Activated B cell treated with CpG ODN at 0.5 μM for 24 hours (primary cell): ENCODE measurements at places on chromosomes 6 and 20. TPM values are rescaled to one million over a fixed set of nuclear protein-coding genes. Genes with fewer than 3 reads are reported as not detected.

Gene C6orf136
- total RNA-seq: 21.6 and 35.6 TPM in 2 replicates

- no peak for DNase-seq
Observed at GRCh38 chr6:117351521-117351920, 74.2 kb downstream of the ROS1 start.

DNA sequence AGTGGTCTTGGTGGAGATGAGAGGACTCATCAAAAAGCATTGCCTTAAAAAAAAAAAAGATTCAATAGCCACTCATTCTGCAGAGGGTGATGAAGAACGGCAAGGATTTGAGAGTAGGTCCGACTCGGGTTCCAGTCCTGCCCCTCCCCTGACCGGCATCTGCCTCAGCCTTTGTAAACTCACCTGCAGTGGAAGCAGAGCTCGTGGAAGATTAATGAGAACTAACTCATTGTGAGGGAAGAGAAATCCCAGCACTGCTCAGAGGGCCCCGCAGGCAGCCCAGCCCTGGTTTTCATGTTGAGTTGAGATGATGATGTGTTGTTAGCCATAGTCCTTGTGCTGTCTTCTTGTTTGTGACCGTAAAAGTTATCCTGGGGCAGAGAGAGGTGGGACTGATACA is 59.4 kb downstream of the GCNT2 start:
- no peak for DNase-seq

DNA sequence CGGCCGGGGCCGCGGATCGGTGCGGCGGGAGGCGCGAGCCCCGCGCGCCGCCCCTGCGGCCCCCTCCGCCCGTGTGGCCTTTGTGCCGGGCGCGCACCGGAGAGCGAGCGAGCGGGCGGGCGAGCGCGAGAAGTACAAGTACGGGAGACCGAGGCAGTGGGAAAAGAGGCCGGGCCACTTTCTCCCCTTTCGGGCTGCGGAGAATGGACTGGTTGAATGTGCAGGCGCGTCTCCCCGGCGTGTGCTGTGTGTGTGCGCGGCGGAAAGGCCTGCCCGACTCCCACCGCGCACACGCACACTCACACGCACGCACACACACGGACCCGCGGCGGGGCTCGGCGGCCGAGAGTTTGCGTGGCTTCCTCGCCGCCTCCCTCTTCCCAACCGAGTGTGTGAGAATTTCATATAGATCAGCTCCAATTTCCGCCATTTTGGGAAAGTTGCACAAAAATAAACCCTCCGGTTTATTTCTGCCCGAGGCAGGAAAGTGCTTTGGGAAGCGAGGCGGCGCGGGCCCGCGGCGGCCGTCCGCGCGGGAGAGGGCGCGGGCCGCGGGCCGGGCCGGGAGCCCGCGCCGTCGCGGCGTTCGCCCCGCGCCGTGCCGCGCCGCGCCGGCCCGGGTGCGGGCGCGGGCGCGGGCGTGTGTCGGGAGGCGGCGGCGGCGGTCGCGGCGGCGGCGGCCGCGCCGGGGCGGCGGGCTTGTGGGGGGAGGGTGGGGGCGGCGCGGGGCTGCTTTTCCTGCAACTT is 1.1 kb downstream of the L3MBTL3 start:
- peak; percentile 39 for DNase-seq

DNA sequence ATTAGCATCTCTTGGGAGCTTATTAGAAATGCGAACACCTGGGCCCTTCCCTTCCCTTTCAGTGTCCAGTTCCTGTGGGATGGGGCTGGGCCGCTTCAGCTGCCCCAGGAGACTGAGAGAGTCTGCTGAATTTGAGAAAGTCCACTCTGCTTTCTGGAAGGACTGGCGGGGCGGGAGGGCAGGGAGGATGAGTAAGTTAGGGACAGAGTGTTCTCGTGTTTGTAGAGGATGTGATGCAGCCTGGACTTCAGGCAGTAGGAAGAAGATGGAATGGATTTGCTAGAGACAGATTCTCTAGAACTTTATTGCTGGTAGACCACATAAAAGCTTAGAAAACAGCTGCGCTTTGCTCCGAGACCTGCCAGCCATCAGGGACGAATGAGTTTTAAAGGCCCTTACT is 1.1 kb upstream of the TULP4 start:
- no peak for DNase-seq

DNA sequence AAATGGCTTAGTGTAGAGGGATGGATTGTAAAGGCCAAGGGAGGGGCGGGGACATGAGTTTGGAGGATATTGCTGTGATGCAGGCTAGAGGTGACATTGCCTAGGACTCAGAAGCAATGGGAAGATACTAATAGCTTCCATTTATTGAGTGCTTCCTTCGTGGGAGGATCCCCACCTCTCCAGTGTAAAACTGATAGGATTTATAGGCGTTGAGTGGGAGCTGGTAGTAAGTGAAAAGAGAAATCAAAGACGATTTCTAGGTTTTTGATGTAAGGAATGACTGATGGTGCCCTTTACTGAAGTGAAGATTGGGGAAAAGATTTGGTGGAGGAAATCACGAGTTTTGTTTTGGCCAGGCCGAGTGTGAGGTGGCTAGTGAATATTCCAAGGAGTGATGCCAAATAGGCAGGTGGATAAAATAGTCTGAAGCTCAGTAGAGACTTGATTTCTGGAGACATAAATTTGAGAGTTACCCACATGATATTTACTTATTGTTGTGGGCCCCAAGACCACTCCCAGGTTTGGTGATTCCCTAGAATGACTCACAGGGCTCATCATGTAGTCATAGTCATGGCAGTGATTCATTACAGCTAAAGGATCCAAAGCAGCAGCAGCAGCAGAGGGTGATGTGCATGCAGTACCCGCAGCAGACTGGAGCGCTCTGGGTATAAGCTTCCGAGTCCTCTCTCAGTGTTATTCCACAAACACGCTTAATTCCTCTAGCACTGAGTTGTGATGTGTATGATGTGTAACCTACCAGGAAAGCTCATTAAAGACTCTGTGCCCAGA is 10.2 kb downstream of the RPRD1B start:
- no peak for DNase-seq

GRCh38 chr6:46760925-46761324 is 14.2 kb downstream of the ANKRD66 start:
- no peak for DNase-seq

- DNase-seq: no peak
Observed at GRCh38 chr6:112851146-112851545, 504.0 kb downstream of the RFPL4B start.

DNA sequence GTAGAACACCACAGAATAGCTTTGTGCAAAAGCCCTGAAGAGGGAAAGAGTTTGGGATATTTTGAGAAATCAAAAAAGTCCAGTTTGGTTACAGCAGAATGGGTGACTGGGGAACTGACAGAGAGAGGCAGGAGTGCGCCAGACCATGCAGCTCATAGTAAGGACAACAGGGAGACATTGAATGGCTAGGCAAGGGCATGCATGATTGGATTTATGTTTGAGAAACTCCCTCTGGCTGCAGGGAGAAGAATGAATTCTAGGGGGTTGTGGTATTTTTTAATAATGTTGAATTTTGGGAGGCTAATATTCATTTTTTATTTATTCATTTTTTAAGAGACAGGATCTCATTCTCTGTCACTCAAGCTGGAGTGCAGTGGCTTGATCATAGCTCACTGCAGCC is 49.9 kb downstream of the TGM2 start:
- DNase-seq: no peak

Gene KCNS1
- total RNA-seq: not detected in 2 replicates

DNA sequence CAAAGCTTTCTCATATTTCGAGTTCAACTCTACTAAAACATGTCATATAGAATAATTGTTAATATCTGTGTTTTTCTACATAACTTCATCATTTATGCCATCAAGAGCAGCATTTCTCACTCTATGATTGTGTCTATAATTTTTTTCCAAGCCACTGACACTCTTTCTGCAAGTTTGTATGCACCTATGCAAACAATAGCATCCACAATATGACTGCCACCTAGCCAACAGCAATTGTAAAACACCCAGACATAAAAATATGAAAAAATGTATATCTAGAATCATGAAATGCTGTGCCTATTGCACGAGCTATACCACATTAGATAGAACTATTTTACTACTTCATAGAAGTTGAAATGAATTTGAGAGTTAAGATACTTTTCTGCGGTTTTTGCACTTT is 286.5 kb upstream of the MARCKS start:
- DNase-seq: no peak

- DNase-seq: no peak
Observed at GRCh38 chr6:110434961-110435602, 19.7 kb upstream of the DDO start.

GRCh38 chr6:42026540-42026939 is 23.8 kb upstream of the TAF8 start:
- DNase-seq: no peak

GRCh38 chr6:169326067-169326799 is 72.6 kb upstream of the THBS2 start:
- no peak for DNase-seq

DNA sequence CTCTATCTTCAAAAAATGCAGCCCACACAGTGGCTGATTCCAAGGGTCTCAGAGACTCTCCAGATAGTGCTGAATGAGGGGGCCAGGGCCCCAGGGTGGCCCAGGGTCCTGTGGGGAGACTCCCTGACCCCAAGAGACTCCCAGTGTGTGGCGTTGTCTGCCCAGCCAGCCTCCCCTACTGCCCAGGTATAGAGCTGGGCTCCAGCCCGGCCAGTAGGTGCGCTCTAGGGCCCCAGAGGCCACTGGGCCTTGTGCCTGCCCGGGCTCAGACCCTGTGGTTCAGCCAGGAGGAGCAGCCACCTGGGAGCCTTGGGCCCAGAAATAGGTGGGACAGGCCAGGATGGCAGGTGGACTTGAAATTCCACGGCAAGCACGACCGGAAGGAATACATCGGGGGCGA is 30.3 kb upstream of the GATA5 start:
- no peak for DNase-seq

GRCh38 chr20:25063546-25063945 is 5.6 kb upstream of the ACSS1 start:
- no peak for DNase-seq

- DNase-seq: peak; percentile 43
Observed at GRCh38 chr6:43668151-43669028, 19.2 kb downstream of the MRPS18A start.

DNA sequence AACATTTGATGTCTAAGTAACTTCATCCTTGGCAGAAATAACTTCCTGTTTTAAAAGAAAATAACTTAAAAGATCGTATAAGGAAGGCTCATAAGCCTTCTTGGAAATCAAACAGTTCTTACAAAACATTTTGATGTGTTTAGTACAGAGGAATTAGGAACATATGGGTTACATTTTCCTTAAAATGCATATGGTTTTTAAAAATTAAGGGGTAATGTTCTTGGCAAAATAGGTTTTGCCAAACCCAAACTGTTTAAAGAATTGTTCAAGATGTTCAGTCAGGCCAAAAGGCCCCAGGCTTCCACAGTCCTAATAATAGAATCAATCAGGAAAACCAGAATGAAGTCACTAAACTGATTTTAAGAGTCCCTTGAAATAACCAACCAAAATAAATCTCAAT is 142.7 kb upstream of the SLC35B3 start:
- DNase-seq: no peak

DNA sequence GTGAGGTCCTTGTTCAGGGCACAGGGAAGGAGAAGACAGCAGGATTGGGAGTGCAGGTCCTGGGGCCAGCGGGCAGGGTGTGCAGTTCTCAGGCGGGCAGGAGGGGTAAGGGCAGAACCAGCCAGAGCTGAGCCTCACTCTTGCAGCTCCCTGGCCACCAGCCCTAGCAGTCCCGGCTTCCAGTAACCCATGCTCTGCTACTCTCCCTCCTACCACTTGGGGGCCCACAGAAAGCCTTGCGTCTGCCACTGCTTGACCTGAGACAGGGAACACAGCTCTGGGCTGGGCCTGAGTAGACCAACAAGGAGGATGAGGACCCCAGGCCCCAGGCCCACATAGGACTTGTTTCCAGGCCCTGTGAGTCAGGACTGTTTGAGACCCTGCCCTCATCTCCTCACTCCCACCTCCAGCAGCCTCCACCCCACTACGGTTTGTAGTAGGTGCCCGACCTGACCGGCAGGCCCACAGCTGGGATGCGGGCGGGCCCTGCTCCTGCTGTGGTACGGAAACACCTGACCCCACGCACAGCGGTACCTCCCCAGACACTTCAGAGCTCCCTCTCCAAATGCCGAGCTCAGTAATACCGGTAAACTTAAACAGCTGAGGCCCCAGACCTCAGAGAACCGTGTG is 39.2 kb downstream of the KCNK5 start:
- no peak for DNase-seq

DNA sequence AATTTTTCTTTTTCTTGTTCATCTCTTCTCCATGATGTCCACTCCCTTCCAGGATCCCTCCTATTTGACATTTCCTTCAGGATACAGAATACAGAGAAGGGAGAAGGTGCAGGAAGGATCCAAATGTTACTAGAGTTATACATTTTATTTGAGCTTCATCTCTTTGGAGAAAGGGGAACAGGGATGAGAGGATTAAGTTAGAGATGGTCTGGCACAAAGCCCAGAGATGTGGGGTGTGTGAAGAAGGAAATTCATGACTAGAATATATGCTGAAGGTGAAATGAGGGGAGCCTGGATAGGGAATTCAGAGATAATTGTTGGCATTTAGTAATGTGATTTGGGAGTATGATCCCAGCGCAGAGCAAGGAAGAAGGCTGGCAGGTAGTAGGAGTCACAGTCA is 22.5 kb upstream of the SRPK1 start:
- DNase-seq: no peak
